Lower lobe of right lung (tissue), 2 donors: ENCODE measurements at places on chromosomes 12 and 14. TPM values are rescaled to one million over a fixed set of nuclear protein-coding genes. Genes with fewer than 3 reads are reported as not detected.

TMEM179 gene
- not detected for total RNA-seq

KERA gene
- total RNA-seq, result not detected

GRCh38 chr14:91575469-91576208, 65.5 kb upstream of the PPP4R3A start:
- H3K36me3 ChIP-seq, result no peaks in the 10 kb centered on the region
- DNase-seq, result no peak
- H3K4me1 ChIP-seq, result peaks cover 8% of the 10 kb centered on the region
- H3K27me3 ChIP-seq, result peaks cover 12% of the 10 kb centered on the region
- H3K27ac ChIP-seq, result no peak overlapping the region
- no peak overlapping the region for H3K4me3 ChIP-seq

GRCh38 chr14:92253381-92253894, 69.5 kb upstream of the SLC24A4 start:
- H3K4me3 ChIP-seq, result no peak overlapping the region
- no peaks in the 10 kb centered on the region for H3K36me3 ChIP-seq

HPD gene
- total RNA-seq, result 2.5 TPM

ADAMTS20 gene
- total RNA-seq, result not detected

RBMS2 gene
- 129 TPM for total RNA-seq

DNA sequence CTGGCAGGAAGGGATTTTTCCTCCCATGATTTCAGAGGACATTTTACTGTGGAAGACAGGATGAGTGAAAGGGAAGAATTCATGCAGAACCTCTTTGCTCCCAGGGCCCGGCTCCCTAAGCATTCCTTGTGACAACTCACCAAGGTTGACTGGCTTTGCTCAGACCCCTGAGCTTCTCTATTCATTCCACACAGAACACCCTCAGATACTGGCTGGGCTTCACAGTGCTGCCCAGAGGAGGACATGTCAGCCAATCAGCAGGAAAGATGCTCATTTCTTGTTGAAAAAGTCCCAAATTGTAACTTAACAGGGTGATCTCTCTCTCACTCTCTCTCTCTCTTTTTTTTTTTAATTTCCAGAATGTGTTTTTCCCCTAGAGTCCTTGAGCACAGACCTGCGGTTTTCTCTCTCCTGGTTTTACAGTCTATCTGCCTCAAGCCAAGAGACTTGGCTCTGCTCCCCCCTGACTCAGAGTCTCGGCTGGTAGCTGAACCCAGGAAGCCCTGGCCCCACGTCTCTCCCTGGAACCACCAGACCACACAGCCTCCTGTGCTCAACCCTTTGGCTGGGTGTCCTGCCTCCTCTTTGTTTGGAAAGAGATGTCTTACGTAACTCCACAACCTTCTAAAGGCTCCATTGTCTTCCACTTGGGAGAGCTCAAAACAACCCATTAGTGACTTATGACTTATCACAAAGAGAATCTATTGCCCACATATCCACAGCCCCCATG, 43.9 kb downstream of the SSPN start:
- H3K4me1 ChIP-seq, result no peaks in the 10 kb centered on the region
- no peak for DNase-seq
- H3K4me3 ChIP-seq, result no peak overlapping the region
- H3K36me3 ChIP-seq, result no peaks in the 10 kb centered on the region
- no peak overlapping the region for H3K27ac ChIP-seq
- H3K27me3 ChIP-seq, result no peaks in the 10 kb centered on the region

SERPINA5 gene
- total RNA-seq, result 0.56 TPM

GRCh38 chr14:40656311-40656710, 950.4 kb upstream of the LRFN5 start:
- H3K27ac ChIP-seq, result no peak overlapping the region
- no peak overlapping the region for H3K4me3 ChIP-seq
- H3K4me1 ChIP-seq, result no peaks in the 10 kb centered on the region

KRT80 gene
- 3.0 TPM for total RNA-seq

DNA sequence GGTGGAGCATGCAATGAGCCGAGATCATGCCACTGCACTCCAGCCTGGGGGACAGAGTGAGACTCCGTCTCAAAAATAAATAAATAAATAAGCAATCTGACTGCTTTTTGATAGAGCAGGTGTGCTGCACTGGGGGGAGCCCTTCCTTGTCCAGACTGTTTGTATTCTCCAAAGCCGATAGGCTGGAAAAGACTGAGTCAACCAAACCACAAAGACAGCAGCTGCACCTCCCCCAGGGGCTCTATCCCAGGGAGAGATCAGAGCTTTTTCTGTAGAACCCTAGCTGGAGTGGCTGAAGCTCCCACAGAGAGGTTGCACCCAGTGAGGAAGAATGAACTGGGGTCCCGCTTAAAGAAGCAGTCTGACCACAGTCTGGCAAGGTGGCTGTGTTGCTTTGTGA, 45.8 kb upstream of the LALBA start:
- H3K27ac ChIP-seq, result no peak overlapping the region
- DNase-seq, result no peak
- peaks cover 6% of the 10 kb centered on the region for H3K27me3 ChIP-seq

DNA sequence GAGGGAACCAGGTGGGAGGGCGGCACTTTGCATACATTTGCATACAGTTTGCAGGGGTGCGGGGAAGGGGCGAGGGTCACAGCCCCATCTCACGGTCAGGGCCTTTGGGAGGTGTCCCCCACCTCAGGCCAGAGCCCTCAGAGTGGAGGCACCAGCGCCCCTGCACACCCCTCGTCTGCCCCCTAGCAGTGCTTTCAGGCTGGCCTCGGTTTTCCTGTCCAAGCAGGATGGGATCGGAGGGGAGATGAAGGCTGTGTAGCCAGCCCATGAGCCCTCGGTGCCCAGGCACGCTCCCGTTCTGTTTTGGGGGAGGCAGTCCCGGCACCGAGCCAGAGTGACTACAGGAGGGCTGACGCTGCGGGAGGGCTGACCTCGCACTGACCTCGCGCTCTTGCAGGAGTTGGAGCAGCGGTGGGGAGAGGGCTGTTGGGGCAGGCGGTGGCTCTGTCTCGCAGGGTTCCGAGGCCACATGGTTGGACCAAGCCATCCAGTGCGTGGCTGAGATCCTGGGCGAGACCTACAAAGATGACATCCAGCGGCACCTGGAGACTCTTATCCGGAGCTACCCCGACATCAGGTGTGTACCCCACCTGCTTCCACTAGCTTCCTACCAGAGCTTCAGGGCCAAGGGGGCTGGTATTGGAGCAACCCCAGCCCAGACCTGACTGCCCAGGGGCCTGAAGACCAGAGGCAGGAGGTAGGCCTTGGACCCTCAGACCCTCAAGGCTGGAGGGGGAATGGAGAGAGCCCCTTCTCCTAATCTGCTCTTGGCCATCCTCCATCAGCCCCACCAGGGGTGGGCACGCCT, 13.6 kb downstream of the EXOC3L4 start:
- H3K4me1 ChIP-seq, result peaks cover 50% of the 10 kb centered on the region
- H3K4me3 ChIP-seq, result no peak overlapping the region
- H3K27ac ChIP-seq, result peak overlapping the region; percentile 46
- no peaks in the 10 kb centered on the region for H3K36me3 ChIP-seq
- peaks cover 16% of the 10 kb centered on the region for H3K27me3 ChIP-seq
- no peak for DNase-seq

CLEC7A gene
- 79.5 TPM for total RNA-seq

IFI27L2 gene
- 49.7 TPM for total RNA-seq

GRCh38 chr12:118166946-118167345, 31.0 kb downstream of the PEBP1 start:
- no peak overlapping the region for H3K27ac ChIP-seq
- H3K4me3 ChIP-seq, result no peak overlapping the region
- H3K27me3 ChIP-seq, result no peaks in the 10 kb centered on the region
- DNase-seq, result no peak
- no peaks in the 10 kb centered on the region for H3K4me1 ChIP-seq

GRCh38 chr12:93978553-93978952, 169.8 kb upstream of the PLXNC1 start:
- no peak overlapping the region for H3K4me3 ChIP-seq
- no peaks in the 10 kb centered on the region for H3K36me3 ChIP-seq
- H3K4me1 ChIP-seq, result peaks cover 8% of the 10 kb centered on the region

DNA sequence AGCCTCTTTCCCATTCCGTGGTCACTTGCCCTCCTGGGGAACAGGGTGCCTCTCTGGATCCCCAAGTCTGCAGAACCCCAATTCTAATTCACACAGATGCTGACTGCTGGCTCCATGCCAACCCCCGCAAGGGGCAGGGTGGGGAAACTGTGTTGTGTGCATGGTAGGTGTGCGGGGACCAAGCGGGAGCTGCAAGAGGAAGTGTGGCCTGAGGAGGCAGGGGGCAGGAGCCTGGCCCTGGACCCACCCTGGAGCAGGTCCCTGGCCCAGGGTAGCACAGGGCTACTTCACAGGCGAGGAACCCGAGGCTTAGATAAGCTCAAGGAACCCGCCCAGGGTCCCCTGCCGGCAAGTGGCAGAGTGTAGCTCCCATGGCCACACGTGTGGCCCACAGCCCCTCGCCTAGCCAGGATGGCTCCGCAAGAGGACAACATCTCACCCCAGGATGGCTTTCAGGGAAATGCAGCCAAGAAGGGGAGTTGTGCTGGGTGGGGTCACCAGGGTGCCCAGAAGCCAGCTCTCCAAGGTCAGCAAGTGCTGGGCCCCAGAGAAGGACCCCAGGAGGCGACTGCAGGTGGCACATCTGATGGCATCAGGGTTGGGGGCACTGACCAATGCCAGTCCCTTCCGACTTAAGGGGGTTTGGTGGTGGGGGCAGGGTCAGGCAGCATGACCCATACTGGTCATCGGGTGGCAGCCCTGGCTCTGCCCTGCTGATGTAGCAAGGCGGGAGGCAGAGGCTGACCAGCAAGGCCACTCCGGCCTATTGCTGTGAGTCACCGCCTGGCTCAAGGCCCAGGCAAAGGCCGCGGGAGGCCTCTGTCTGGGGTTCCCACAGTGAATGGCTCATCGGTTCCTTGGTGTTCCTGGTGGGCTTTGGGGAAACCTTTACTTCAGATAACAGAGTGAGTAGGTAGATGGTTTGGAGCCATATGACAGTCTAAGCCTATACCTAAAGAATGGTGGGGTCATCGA, 37.3 kb upstream of the EML1 start:
- H3K36me3 ChIP-seq, result no peaks in the 10 kb centered on the region
- peaks cover 48% of the 10 kb centered on the region for H3K4me1 ChIP-seq
- no peak overlapping the region for H3K27ac ChIP-seq
- no peak overlapping the region for H3K4me3 ChIP-seq
- DNase-seq, result peak; percentile 66

- no peak for DNase-seq
- no peak overlapping the region for H3K4me3 ChIP-seq
- no peaks in the 10 kb centered on the region for H3K4me1 ChIP-seq
- no peak overlapping the region for H3K27ac ChIP-seq
- H3K27me3 ChIP-seq, result no peaks in the 10 kb centered on the region
These were observed 65.2 kb downstream of the RFX4 start for GRCh38 chr12:106647793-106648514.

GRCh38 chr14:55427439-55427838, 13.0 kb downstream of the TBPL2 start:
- H3K4me1 ChIP-seq, result no peaks in the 10 kb centered on the region
- H3K36me3 ChIP-seq, result no peaks in the 10 kb centered on the region
- no peak overlapping the region for H3K4me3 ChIP-seq
- no peaks in the 10 kb centered on the region for H3K27me3 ChIP-seq
- DNase-seq, result no peak
- H3K27ac ChIP-seq, result no peak overlapping the region

DNA sequence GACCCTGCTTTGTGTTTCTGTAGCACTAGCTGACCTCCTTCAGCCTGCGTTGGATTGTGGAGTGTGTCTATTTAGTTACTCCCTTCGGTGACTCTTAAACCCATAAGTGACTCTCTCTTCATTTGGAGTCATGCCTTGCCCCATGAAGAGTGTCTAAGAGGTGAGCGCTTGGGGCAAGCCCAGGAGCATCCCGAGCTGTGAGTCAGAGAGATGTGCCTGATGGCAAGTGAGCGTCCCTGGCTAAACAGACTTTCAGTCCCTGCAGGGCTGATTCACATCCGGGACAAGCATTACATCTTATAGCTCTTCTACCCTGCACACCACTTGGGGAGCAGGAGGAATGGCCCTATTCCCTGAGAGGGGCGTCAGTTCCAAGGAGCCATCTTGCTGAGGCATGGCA, 24.3 kb upstream of the ATF1 start:
- H3K36me3 ChIP-seq, result peaks cover 100% of the 10 kb centered on the region
- H3K27me3 ChIP-seq, result no peaks in the 10 kb centered on the region

GRCh38 chr12:90816353-90817089, 138.5 kb downstream of the CCER1 start:
- H3K4me3 ChIP-seq, result no peak overlapping the region
- H3K27me3 ChIP-seq, result no peaks in the 10 kb centered on the region
- H3K27ac ChIP-seq, result no peak overlapping the region
- H3K4me1 ChIP-seq, result no peaks in the 10 kb centered on the region

DNA sequence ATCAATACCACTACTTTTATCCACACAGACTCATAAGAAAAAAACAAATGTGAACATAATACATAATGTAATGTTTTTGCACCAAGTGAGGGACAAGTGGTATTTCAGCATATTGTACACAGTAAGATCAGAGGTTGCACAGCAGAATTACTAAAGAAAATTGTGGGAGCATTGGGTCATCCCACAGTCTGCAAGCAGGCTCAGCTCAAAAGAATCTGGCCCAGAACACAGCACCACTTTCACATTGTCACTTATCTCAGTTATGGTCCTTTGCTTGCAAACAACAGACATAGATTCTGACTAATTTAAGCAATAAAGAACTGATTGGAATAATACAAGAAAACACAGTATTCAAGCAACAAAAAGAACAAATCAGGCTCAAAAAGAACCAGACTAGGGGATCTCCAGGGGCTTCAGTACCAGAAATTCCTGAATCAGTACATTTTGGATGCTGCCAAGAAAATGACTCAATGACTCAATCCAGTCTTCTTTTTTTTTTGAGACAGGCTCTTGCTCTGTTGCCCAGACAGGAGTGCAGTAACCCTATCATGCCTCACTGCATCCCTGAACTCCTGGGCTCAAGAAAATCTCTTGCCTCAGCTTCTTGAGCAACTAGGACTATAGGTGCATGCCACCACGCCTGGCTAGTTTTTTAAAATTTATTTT, 42.9 kb upstream of the EEA1 start:
- H3K4me1 ChIP-seq, result peaks cover 16% of the 10 kb centered on the region
- H3K36me3 ChIP-seq, result no peaks in the 10 kb centered on the region

GRCh38 chr12:86826051-86826450, 569.9 kb upstream of the MGAT4C start:
- no peak for DNase-seq
- H3K27me3 ChIP-seq, result no peaks in the 10 kb centered on the region
- no peaks in the 10 kb centered on the region for H3K4me1 ChIP-seq
- no peak overlapping the region for H3K27ac ChIP-seq
- H3K36me3 ChIP-seq, result no peaks in the 10 kb centered on the region
- H3K4me3 ChIP-seq, result no peak overlapping the region

GRCh38 chr12:2009623-2010022, 5.4 kb upstream of the DCP1B start:
- no peaks in the 10 kb centered on the region for H3K27me3 ChIP-seq
- H3K36me3 ChIP-seq, result no peaks in the 10 kb centered on the region
- DNase-seq, result no peak

- H3K4me3 ChIP-seq, result no peak overlapping the region
- H3K27ac ChIP-seq, result no peak overlapping the region
- no peaks in the 10 kb centered on the region for H3K36me3 ChIP-seq
These were observed 82.7 kb downstream of the PRIMA1 start for GRCh38 chr14:93705513-93706156.

PLEKHG3 gene
- total RNA-seq, result 33.1 TPM

IL22 gene
- total RNA-seq, result not detected

KRT78 gene
- total RNA-seq, result not detected

EID3 gene
- total RNA-seq, result 3.3 TPM
